Stimulated activated CD8-positive, alpha-beta memory T cell treated with anti-CD3 and anti-CD28 coated beads, Interleukin-7, amount 100 ng/mL, for 24 hours (primary cell): ENCODE measurements at places on chromosomes 4 and X.

- no peak for DNase-seq
These were observed 39.8 kb upstream of the LGI2 start for GRCh38 chr4:25070545-25070944.

GRCh38 chr4:114323841-114324240 is 274.8 kb upstream of the UGT8 start:
- no peak for DNase-seq

- DNase-seq = no peak
These were observed at the start of gene ITM2A for GRCh38 chrX:79366873-79367749. ITM2A (minus strand) TSS chrX:79367334; CDS start chrX:79367215, 119 bp downstream.

- no peak for DNase-seq
These were observed 103.7 kb downstream of the SORCS2 start for GRCh38 chr4:7295911-7296660.

DNA sequence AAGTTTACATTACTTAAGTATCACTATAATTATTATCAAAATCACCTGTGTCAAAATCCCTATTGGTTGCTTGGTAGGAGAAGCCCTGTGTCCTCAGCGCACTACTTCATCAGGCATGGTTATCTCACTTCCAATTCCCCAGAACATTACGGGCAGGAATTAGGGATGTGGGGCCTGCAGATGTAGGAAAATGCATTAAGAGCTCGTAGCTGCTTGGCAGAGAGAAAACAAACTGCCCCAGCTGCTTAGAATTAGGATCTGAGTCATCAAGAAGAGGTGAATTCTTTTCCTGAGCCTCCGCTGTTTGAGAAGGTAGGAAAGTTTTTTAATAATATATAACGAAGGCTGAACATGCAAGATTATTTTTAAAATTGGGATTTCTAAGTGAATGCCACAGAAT is 31.1 kb upstream of the CLNK start:
- no peak for DNase-seq

GRCh38 chr4:157196046-157196445 is 24.5 kb upstream of the GRIA2 start:
- DNase-seq = no peak
